ENCODE measurements at places on chromosomes 1 and 21.

DNA sequence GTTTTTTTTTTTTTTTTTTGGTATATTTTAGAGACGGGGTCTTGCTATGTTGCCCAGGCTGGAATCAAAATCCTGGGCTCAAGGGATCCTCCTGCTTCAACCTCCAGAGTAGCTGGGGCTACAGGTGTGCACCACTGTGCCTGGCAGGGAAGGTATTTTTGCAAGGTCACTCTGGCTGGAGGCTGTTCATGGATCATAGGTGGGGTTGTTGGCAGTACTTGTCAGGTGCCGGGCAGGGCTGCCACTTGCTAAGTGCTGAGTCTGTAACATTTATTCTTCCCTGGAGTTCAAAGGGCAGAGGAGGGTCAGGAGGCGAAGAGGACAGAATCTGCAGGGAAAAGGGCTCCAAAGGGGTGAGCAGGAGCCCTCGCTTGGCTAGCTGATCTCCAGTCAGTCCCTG, 24.1 kb downstream of the A3GALT2 start:
- no peak for DNase-seq

DNA sequence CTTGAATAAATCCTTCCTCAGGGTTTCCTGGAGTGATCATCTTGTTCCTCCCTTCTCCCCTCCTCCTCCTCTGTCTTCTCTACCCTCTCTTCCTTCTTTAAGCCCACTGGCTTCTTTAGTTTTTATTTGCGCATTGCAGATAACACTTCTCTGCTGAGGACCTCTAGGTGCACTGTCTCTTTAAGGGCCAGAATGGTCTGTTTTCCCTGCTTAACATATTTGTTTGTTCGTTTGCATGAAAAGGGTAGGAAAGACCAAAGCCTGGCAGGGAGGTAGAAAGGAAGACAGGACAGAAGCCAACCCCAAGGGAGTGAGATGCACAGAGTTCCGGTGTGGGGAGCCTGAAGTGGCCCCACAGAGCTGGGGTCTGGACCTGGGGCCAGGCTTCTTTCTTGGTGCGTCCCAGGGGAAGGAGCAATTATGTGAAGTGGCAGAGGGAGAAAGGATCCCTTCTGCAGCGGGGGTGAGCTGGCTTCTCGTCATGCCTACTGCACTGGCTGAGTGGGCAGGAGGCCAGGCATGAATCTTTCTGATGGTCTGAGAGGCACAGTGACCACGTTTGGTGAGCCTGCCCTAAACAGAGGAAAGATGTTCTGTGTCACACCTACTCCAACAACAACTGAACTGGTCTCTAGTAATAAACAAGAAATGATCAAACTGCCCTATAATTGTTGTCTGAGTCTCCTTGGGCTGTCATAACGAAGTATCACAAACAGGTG, 232.7 kb downstream of the KCNJ6 start:
- DNase-seq: no peak

DNA sequence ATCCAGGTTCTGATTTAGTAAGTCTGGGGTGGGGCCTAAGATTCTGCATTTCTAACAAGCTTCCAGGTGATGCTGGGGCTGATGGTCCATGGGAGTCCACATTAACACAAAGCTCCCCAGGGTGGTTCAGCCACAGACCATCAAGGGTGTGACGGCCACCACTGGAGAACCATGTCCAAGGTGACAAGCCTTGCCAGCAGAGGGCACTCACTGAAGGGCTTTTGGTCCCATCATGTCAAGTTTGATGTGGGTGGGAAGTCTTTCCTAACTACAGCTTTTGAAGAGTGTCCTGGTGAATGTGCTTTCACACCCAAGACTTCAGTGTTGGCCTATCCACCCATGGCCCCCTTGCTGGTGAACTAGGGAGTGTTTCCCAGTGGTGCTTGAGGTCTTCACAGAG, 67.1 kb downstream of the UBE2T start:
- no peak for DNase-seq

DNA sequence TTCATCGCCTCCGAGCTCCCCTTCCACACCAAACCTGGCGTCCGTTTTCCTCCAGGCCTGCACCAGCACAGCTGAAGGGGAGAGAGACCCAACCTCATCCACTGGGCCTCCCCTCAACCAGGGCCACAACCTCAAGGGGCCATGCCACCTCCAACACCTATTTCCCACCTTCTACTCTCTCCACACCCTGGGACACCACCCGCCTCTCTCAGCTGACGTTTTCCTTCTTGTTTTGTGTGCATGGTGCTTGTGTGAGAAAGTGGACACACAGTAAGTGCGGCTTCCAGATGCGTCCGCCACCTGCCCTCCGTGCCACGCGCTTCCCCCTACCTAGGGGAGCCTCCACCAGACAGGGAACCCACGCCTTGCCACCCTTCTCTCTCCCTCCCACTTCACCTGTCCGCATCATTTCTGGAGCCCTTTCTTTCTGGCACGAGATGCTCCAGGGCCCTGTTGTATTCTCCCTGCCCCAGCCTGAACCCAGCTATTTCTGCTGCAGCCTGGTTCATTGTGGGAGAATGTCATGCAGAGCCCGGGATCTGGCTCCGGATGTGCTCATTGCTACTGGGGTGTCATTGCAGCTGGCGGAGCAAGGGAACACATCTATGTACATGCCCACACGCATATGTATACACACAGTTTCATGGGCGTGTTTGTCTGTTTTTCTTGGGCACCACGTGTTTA, 1.3 kb upstream of the GNB1 start:
- DNase-seq: no peak

DNA sequence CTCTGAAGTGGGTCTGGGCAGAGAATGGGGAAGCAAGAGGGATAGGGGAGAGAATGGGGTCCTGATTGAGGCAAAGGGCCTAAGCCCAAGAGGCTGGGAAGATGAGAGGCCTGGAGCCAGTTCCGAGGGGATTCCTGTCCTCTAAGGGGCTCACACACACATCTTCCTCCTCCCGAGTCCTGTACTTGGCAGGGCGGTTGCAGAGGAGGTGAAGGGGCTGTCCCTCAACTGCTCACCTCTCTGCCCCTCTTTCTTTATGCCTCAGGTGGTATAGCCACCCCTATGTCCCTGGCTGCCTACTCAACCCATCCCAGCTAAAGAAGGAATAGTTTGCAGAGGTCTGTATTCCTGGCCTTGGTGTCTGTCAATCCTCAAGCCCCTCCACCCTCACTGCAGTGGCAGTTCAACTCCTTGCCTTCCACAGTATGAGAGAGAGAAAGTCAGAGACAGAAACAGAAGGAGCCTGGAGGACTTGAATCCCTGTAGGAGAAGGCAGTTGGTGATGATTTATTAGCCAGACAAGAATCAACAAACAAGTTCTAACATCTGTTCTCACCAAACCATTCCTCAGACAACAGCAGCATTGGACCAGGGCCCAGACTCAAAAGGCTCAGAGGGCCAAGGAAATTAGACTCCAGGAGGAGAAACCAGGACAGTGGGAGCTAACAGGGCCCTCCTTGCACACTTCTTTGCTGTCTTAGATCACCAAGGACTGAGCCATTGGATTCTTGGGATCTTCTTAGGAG, 10.7 kb downstream of the SH2D2A start:
- DNase-seq: no peak

DNA sequence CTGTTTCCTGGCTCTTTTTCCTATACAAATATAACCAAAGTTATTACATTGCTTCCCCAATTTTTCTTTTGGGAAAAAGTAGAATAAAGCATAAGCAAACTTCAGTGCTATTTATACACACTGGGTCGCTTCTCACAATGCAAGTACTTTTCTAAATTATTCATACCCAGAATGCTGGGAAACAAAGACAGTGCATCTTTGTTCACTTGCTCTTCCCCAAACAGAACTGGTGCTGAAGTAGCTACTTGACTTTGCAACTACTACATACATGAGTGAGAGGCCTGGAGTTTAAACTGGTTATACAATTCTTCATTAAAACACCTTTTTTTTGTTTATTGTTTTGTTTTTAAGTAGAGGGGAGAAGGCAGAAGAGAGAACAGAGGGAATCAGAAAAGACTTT, 40.2 kb downstream of the STX6 start:
- no peak for DNase-seq

- peak; percentile 70 for DNase-seq
Measured at GRCh38 chr1:201648066-201648906, 109.4 kb downstream of the NAV1 start.

GRCh38 chr1:192877283-192877886, 68.5 kb downstream of the RGS2 start:
- no peak for DNase-seq

- no peak for DNase-seq
Measured at GRCh38 chr1:55568732-55569131, 353.6 kb upstream of the USP24 start.

DNA sequence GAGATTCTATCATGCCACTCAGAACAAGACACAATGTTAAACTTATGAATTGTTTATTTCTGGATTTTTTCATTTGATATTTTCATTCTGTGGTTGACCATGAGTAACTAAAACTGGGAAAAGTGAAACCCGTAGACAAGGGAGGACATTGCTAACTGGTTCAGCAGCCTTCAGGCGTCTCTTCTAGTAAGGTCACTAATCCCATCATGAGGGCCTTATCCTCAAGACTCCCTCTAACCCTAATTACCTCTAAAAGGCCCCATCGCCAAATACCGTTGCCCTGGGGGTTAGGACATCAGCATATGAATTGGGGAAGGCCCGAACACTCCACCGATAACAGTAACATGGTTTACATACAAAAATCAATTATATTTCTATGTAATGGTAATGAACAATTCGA, 247.6 kb downstream of the TM2D1 start:
- no peak for DNase-seq

DNA sequence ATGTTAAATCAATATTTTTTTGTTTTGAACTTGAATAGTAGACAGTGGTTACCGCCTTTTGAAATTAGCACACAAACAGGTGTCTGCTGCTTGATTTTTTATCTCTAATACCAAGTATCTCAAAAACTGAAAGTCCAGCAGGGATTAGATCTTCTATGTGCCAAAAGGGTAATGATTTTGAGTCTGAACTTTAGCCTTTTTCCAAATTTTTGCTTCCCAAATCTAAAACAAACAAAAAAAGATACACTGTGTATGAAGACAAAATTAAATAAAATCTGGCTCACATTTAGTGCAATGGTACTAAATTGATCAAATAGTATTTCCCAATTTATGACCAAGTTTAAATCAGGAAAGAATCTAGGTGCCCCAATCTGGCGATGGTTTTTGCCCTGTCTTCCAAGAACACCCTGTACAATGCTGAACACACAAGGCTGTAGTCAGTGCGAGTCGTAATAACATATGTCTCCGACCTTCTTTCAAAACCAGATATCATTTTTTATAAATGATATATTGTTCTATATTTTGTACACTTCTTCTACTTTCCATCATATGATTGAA, 40.5 kb downstream of the PLPPR4 start:
- no peak for DNase-seq

DNA sequence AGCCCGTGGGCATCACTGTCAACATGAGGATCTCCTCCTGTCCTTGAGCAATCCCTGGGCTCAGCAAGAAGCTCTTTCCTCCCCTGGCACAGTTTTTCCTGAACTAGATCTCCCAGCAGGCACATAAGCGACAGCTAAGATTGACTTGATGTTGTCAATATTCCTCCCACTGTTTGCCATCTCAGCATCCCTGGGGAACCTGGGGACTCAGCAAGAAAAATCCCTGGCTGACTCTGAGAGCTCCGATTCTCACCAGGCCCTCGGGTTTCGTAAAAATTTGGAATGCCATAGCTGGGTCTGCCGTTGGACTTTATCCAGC, 687.2 kb downstream of the MATN1 start:
- no peak for DNase-seq

DNA sequence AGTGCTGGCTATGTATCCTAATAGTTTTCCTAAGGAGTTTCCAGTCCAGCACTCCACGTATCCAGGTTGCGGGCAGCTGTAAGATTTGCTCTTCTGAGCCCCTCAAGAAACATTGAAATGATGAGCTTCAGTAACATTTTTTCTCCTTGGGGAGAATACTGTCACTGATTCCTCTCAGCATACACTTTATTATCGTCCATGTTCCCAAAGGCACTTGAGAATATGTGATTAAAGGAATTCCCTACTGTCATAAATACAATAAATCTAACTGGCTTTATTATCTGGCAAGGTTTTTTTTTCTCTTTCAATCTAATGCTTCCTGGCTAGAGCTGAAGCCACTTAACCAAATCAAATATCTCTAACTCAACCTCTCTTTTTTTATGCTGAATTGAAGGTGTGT, 359.2 kb upstream of the PKN2 start:
- DNase-seq: no peak

GRCh38 chr1:206890125-206891060, 6.8 kb upstream of the IL24 start:
- DNase-seq: no peak

GRCh38 chr21:36719614-36720013, 20.7 kb downstream of the SIM2 start:
- DNase-seq: no peak

DNA sequence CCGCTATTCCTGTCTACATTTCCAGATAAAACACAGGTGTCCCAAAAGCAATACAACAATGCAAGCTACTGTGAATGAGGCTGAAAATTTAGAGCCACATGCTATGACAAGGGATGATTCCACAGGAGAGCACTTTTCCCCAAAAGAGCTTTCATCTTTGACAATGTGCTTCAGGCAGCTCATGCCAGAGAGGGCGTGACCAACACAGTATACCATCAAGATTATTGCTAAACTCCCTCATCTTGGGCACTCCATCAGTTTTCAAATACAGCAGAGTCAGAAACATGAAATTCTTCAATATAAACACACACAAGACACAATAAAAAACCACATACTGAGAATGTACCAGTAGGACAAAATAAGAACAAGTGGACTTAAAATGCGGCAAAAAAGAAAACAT, 6.7 kb downstream of the GON4L start:
- no peak for DNase-seq

- DNase-seq: no peak
Measured at GRCh38 chr1:111597426-111597825, 22.2 kb upstream of the RAP1A start.

DNA sequence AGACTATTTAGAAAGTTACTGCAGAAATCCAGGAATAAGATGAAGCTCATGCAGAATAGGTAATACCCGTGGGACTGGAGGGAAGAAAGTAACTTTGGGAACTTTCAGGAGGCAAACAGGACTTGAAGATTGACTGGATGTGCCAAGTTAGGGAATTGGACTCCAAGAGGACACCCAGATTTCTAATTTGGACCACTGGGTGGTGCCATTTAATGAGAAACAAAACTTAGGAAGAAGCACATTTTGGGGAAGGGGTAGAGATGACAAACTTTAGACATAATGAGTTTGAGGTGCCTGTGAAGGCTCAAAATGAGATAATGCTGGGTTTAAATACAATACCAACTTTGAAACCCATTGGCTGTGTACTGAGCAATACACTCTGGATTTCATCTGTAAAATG, 3.3 kb upstream of the B4GALT3 start:
- no peak for DNase-seq

GRCh38 chr1:238107322-238107721, 216.6 kb upstream of the ZP4 start:
- no peak for DNase-seq

- DNase-seq: no peak
Measured at GRCh38 chr1:23278717-23279116, 61.4 kb upstream of the HTR1D start.

GRCh38 chr1:203103216-203103615, 17.4 kb upstream of the MYOG start:
- DNase-seq: no peak

Measured in nephron progenitor cell (in vitro differentiated cells).